Tibial nerve (tissue), 4 donors: ENCODE measurements at places on chromosomes 11 and 22.

GRCh38 chr11:35013514-35014233 lies 97.3 kb downstream of the PDHX start:
- DNase-seq: no peak

DNA sequence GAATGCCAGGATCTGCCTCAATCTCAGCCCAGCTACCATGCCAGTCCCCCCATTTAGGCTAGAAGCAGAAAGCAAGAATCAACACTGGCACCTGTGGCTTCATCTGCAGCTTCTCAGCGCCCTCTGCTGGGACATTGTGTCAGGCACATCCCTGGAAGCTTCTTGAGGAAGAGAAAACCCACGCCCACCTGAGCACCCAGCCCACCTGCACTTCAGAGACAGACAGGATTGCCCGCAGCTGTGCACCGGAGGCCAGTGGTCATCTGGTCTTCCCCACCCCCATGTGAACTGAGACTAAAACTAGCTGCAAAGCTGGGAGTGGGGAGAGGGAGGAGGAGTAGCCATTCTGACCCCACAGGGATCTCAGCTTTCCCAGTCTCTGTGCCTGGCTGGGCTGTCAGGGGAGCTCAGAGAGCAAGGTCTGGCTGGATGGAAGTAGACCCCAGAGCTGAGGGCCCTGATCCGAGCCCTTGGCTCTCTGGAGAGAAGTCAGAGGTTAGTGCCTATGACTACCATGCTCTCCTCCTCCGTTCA lies 66.8 kb downstream of the FEZ1 start:
- DNase-seq: peak; percentile 53

DNA sequence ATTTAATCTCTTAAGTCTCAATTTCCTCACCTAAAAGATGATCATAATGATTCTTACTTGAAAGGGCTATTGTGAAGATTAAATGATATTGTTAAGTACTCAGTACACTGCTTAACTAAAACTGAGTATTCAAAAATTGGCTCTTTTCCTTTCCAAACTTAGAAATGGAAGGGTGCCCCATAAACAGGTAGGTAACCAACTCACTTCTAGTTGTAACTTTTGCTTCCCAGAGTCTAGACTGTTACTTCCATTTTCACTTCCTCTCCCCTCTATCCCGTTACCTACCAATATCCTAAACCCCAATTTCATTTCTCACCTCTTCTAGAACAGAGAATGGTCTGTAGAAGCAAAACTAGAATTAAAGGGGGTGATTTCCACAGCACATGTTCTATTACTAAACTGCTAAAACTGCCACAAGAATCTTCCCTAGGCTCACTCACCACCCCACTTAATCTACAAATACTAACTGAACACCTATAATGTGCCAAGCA lies 50.0 kb downstream of the RRAS2 start:
- DNase-seq: no peak

DNA sequence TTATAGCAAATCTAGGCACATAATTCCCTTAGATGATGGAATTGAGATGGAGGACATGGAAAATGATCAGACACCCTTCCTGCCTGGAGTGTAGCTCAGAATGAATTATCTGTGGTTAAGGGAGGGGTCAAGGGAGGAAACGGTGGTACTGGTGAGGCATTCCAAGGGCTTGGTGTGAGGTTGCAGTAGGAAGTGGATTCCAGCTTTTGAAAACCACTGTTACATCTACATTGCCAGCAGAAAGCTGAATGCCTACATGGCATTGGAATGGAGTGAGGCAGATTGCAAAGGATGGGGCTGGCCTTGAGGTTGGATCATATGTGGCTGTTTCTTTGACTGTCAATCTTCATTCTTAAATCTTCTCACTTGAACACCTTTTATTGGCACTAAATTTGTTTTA lies 684.4 kb downstream of the NTM start:
- no peak for DNase-seq

GRCh38 chr22:36425977-36426523 lies 38.3 kb upstream of the MYH9 start:
- DNase-seq: no peak

- no peak for DNase-seq
Observed at GRCh38 chr22:27842669-27843431, 41.3 kb upstream of the MN1 start.

DNA sequence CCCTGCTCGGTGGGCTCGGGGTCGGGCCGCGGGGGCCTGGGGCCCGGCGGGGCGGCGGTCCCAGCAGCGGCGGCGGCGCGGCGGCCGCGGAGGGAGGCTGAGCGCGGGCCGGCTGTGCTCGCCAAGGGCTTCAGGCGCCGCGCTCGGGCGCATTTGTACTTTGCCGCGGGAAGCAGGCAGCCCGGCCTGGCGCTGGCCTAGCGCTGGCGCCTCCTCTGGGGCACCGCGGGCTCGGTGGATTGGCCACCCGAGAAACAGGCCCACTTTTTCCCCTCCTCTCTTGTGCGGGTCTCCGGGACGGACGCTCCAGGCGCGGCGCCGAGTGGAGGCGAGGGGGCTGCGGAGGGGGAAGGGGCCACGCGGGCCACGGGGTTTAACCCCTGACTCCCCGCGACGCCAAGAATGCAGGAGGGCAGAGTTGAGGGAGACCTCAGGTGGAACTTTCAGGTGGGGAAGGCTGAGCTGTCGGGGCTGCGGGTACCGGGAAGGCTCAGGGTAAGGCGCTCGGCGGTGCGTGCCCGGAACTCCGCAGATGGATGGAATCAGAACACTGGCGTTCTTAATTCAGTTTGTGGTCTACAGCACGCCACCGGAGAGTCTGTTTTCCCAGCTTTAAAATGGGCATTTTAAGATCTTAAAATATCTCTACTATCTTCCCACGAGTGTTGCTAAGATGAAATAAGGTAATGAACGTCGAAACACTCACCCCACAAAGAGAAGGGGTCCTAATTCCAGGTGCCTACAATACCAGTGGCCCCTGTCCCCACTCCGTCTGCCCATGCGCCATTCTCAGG lies at the start of gene CHRDL2:
Gene CHRDL2 (minus strand): TSS at position 126 of the 794 bp plus-strand sequence. CDS start 538 bp downstream, outside the sequence.
- DNase-seq: no peak

DNA sequence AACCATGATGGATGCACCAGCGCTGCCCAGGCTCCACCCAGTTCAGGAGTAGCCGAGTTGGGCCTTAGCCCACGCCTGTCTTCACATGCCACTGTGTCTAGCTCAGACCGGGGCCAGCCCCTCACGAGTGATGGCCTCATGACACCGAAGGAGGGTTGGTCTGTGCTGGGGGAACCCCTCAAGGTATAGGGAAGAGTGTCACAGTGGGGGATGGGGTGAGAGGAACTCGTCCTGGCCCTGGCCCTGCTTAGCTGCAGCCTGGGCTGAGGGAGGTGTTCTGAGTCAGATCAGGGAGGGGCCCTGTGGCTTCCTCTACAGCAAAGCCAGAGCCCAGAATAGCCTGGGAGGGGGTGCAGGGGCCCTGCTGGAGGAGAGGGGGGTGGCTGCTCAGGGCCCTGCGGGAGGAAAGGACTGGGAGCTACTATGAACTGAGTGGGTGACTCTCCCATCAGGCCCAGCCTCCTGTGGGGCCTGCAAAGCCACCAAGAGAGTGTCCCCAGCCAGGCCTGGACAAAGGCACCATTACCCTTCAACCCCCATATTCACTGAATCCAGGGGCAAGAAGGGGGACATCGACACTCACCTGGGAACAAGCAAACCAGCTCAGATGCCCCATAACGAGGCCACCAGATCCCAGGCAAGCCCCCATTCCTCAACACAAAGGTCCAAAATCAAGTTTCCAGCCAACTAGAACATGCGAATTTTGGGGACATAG lies 41.2 kb downstream of the IGLL5 start:
- no peak for DNase-seq

DNA sequence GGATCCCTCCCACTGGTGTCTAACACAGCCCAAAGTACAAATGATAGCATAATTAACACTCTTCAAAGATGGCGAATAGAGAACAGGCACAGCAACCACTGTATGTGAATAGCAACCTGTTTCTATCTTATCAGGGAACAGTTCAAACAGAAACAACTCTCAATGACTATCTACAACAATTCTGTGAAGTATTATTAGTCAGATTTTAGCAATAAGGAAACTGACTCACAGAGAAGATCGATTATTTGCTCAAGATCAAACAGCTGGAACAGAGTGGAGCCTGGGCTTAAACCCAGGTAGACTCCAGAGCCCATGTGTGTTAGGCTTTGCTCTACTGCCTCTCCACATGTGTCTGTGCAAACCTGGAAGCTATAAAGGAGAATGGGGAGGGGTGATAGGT lies 88.7 kb downstream of the C11orf58 start:
- DNase-seq: no peak

- DNase-seq: no peak
Observed at GRCh38 chr22:44279069-44279360, 33.7 kb downstream of the SHISAL1 start.

DNA sequence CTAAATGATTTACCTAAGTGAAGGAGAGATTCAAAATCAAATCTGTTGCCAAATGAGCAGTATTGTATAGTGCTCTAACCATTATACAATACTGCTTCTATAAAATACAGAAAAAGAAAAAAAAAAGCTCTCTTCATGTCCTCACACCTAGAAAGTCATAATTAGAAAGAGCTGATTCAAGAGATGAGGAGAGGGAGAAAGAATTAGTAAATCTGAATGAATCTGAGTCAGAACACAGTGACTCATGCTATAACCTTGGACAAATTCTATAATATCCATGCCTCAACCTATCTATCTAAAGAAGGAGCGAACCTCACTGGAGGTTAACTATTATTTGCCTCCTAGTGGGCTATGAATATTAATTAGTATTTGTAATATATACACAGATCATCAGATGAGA lies 29.4 kb downstream of the AMBRA1 start:
- no peak for DNase-seq

- DNase-seq: no peak
Observed at GRCh38 chr11:96033599-96033998, 109.7 kb upstream of the MTMR2 start.

DNA sequence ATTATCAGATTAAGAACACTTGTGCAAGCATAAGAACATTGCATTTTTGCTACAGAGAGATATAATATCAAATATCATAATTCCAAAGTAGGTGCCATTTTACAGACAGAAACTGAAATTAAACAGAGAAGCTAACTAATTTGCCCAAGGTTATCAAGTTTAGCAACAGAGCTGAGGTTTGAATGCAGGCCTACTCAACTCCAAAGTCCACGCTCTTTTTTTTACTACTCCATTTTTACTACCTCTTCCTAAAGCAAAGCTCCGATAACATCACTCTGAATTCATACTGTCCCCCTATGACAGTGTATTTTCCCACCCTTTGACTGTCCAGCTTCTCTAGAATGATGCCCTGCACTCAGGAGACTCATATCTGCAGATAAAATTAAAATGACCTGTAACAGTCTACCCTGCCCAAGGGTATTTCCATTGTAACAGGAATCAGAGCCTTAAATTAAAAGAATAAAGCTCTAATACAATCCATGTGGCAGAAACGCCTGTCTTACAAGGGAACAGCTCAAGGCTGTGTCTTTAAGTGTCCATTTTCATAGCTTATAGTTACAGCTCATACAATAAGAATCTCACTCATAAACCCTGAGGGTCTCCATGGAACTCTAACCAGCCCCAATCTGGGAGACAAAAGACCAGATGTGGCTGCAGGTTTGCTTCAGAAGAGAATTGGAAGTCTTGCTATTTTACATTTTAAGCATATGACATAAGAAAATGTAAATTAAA lies 36.8 kb downstream of the ALG9 start:
- DNase-seq: no peak

DNA sequence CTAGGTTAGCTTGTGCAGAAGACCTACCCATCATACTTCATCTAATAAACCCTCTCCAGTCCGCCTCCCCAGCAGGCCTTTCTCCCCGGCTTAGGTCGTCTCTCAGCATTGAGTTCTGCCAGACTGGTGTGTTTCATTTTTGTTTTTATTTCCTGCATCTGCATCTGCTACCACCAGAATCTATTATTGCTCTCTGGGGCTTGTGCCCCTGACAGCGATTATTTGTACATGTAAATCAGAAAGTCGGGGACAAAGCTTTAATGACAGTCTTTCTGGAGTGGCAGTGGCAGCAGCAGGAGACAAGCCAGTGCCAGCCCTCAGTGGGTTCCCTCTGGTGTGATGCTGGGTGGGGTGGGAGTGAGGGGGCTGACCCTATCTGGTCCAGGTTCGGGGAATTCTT lies 127.5 kb downstream of the PKNOX2 start:
- DNase-seq: no peak

- no peak for DNase-seq
Observed at GRCh38 chr11:86805873-86806310, 5.5 kb downstream of the PRSS23 start.

- no peak for DNase-seq
Observed at GRCh38 chr11:6225896-6226295, 8.5 kb downstream of the FHIP1B start.

- DNase-seq: no peak
Observed at GRCh38 chr11:100793525-100793924, 106.4 kb downstream of the ARHGAP42 start.

- no peak for DNase-seq
Observed at GRCh38 chr22:38454353-38455075, 485 bp downstream of the KCNJ4 start.

- peak; percentile 12 for DNase-seq
Observed at GRCh38 chr11:131246663-131247062, 123.8 kb upstream of the NTM start.

DNA sequence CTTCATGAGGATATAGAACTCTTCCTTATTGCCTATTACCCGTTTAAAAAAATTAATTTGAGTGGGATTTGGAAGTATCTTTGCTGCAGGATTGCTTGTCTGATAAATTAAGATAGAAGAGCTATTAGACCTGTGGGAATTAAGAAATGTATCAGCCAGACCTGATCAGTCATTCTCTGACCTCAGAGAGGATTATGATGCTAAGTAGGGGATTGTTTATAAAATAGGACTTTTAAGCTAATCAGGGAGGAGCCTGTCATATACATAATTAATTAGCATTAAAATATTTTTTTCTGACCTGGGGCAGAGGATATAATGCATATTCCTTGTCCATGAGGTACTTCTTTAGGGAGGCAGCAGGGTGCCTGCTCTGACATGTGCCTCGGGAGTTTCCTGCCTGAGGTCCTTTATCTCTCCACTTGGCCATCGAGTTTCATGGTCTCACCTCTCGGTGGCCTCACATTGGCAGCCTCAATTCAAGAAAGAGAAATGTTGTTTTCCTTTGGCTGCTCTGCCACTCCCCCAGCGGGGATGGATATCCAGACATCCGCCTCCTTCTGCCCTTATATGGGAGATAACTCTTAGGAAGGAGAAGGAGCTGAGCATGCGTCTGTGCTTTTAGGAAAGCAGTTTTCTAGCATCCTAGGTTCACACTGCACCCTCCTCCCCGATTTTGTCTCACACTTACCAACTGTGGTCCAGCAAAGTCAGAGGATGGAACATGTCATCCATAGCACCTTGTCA lies 41.1 kb downstream of the DIXDC1 start:
- DNase-seq: peak; percentile 70

DNA sequence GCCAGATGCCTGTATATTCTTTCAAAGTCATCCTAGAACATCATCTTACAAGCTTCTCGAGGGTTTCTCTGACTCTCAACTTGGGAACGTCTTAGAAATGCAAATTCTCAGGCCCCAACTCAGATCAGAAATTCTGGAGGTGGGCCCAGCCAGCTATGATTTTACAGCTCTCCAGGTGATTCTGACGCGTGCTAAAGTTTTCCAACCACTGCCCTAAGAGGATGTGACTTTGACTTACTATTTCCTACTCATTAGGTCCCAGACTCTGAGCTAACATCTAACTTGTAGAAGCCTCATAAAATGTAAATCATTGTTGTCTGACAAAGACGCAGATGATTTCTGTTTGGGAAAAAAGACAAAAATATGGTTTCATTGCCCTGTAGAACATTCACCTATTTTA lies 61.1 kb downstream of the IRAG1 start:
- no peak for DNase-seq
